Gastrocnemius medialis (tissue), 4 donors: ENCODE measurements at places on chromosomes 1 and 21. TPM values are rescaled to one million over a fixed set of nuclear protein-coding genes. Genes with fewer than 3 reads are reported as not detected.
A peak's percentile ranks its signal among the peaks of the same experiment; 100 is the strongest.

HFM1 gene
- total RNA-seq = 1.6 TPM

DNA sequence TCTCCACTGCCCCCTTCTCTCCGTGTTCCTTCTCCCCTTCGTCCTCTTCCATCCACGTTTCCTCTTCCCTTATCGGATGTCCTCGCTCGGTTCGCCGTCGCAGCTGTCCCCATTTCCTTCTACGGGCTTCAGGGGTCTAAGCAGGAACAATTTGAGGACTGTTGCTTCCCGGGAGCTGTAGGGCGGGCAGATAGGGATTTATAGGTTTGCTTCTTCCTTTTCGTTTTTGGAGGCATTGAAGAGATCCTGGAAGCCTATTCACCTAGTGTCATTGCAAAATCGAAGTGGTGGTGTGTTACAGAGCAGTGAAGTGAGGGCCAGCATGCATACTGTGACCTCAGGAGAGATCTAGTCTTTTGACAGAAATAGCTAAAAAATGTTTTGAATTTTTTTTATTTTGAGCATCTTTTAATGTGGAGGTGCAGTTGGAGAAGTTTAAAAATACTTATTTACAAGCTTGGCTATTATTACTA lies 897 bp downstream of the ZYG11B start:
- H3K4me3 ChIP-seq = peak overlapping the region; percentile 80
- H3K4me1 ChIP-seq = peaks cover 32% of the 10 kb centered on the region
- H3K27me3 ChIP-seq = no peaks in the 10 kb centered on the region
- H3K36me3 ChIP-seq = no peaks in the 10 kb centered on the region
- peak overlapping the region; percentile 90 for H3K27ac ChIP-seq

FOXD3 gene
- total RNA-seq = 0.22 TPM

- H3K27me3 ChIP-seq = no peaks in the 10 kb centered on the region
- H3K4me3 ChIP-seq = no peak overlapping the region
- peaks cover 21% of the 10 kb centered on the region for H3K36me3 ChIP-seq
- no peak for DNase-seq
- H3K4me1 ChIP-seq = no peaks in the 10 kb centered on the region
Measured at GRCh38 chr1:186330758-186331157, 44.3 kb downstream of the TPR start.

GRCh38 chr1:228141226-228142044 lies 1.4 kb downstream of the GUK1 start:
- H3K36me3 ChIP-seq = no peaks in the 10 kb centered on the region
- H3K27me3 ChIP-seq = no peaks in the 10 kb centered on the region

DNA sequence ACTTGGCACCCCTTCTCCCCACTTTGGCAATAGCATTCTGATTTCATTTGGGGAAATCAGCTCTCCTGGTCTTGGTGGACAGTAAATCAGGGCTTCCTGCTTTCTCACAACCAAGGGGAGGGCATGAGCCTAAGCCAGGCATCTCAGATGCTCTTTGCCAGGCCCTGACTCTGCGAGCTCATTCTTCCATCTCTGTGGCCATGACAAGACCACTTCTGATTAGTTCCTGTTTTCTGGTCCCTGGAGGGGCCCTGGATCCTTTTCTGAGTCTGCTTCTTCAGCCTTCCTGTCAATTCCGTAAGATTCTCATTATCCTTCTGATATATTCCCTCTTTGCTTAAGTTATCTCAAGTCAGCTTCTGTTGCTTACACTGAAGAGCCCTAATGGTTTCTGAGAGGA lies 210.4 kb downstream of the HIVEP3 start:
- H3K27me3 ChIP-seq = no peaks in the 10 kb centered on the region
- H3K4me1 ChIP-seq = no peaks in the 10 kb centered on the region
- no peak overlapping the region for H3K27ac ChIP-seq

GRCh38 chr21:34838956-34839820 lies 170.4 kb downstream of the CLIC6 start:
- no peak for DNase-seq
- H3K27me3 ChIP-seq = no peaks in the 10 kb centered on the region
- peaks cover 32% of the 10 kb centered on the region for H3K4me1 ChIP-seq
- no peak overlapping the region for H3K27ac ChIP-seq
- peaks cover 8% of the 10 kb centered on the region for H3K36me3 ChIP-seq
- H3K4me3 ChIP-seq = no peak overlapping the region

- no peak overlapping the region for H3K27ac ChIP-seq
- no peaks in the 10 kb centered on the region for H3K27me3 ChIP-seq
- no peak for DNase-seq
- no peaks in the 10 kb centered on the region for H3K36me3 ChIP-seq
- H3K4me1 ChIP-seq = no peaks in the 10 kb centered on the region
Measured at GRCh38 chr1:224761245-224761644, 145.1 kb downstream of the CNIH3 start.

DNM3 gene
- total RNA-seq = 1.1 TPM

DNA sequence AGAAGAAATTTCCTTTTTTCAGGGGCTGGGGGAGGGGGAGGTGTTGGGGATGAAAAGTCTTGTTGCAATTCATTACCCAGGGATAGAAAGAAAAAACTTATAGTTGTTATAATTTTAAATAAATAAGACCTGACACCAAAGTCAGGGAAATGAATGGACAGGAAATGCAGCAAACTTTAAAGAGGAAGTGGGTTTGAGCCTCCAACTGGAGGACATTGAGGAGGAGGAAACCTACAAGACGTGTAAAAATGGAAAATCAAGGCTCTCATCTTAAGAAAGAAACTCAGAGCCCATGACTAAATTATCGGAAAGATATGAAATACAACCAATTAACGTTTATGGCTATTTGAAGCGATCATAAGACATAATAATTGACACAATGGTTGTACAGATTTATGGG lies 54.4 kb downstream of the NIBAN1 start:
- H3K36me3 ChIP-seq = no peaks in the 10 kb centered on the region
- no peaks in the 10 kb centered on the region for H3K27me3 ChIP-seq
- no peak overlapping the region for H3K27ac ChIP-seq
- peaks cover 6% of the 10 kb centered on the region for H3K4me1 ChIP-seq

GRCh38 chr1:923131-923990 lies at the start of gene SAMD11:
Gene SAMD11 (plus strand): TSS chr1:923923. CDS start chr1:924432, 509 bp downstream.
- H3K4me3 ChIP-seq = peak within 1 kb of the TSS; percentile 52
- no peak within 1 kb of the TSS for H3K27ac ChIP-seq
- DNase-seq = peak; percentile 53
- H3K27me3 ChIP-seq = peaks cover 59% of the 10 kb centered on the region

TMEM269 gene
- total RNA-seq = not detected

GRCh38 chr1:47875831-47876586 lies 121.2 kb downstream of the TRABD2B start:
- H3K4me3 ChIP-seq = no peak overlapping the region
- DNase-seq = no peak
- H3K4me1 ChIP-seq = no peaks in the 10 kb centered on the region
- no peaks in the 10 kb centered on the region for H3K36me3 ChIP-seq
- no peaks in the 10 kb centered on the region for H3K27me3 ChIP-seq

- no peaks in the 10 kb centered on the region for H3K27me3 ChIP-seq
- DNase-seq = no peak
- H3K4me1 ChIP-seq = no peaks in the 10 kb centered on the region
- no peaks in the 10 kb centered on the region for H3K36me3 ChIP-seq
- H3K27ac ChIP-seq = no peak overlapping the region
Measured at GRCh38 chr1:242770366-242770765, 245.9 kb upstream of the PLD5 start.

PADI1 gene
- total RNA-seq = not detected

NFIA gene
- 26.8 TPM for total RNA-seq

ATP5PB gene
- 350 TPM for total RNA-seq

DNA sequence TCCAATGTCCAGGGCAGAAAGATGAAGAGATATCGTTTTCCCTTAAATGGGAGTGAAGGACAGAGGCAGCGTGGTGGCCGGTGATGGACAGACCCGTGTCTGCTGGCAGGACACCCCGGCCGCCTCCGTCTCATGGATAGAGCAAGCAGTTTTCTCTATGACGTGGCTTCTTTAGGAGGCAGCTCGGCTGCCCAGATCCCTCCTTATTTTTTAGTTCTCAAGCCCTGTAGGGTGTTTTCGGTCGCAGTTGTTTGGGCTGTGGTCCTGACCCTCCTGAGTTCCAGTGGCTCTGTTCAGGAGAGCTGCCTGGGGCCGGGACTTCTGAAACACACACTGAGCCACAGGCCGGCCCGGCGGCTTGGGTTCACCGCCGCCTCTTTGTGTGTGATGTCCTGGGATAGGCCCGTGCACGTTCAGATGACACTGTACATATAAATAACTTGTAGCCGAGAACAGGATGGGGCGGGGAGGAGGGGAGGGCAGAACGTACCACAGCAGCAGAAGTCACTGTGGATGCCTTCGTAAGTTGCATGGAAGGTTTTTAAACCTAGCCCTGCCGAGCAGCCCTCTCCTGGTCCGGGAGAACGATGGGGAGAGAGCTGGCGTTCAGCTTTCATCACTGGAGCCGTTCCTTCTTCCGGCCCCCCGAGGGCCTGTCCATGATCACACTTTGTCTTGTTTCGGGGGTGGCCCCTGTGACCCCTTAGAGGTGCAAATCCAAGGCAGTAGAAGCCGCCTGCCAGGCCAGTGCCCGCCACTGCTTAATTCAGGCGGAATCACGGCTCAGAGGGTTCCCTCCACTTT lies 65.2 kb downstream of the SIK1 start:
- peaks cover 16% of the 10 kb centered on the region for H3K4me1 ChIP-seq
- peak; percentile 86 for DNase-seq
- H3K4me3 ChIP-seq = peak overlapping the region; percentile 26
- peak overlapping the region; percentile 86 for H3K27ac ChIP-seq
- H3K27me3 ChIP-seq = peaks cover 4% of the 10 kb centered on the region
- H3K36me3 ChIP-seq = no peaks in the 10 kb centered on the region

- no peaks in the 10 kb centered on the region for H3K27me3 ChIP-seq
- H3K27ac ChIP-seq = peak overlapping the region; percentile 66
- peaks cover 35% of the 10 kb centered on the region for H3K4me1 ChIP-seq
- no peak overlapping the region for H3K4me3 ChIP-seq
- peaks cover 3% of the 10 kb centered on the region for H3K36me3 ChIP-seq
Measured at GRCh38 chr1:37484325-37485051, 10.1 kb downstream of the ZC3H12A start.

GRCh38 chr1:156832434-156832833 lies 15.8 kb upstream of the SH2D2A start:
- no peak for DNase-seq
- H3K4me3 ChIP-seq = no peak overlapping the region
- no peaks in the 10 kb centered on the region for H3K36me3 ChIP-seq
- no peaks in the 10 kb centered on the region for H3K4me1 ChIP-seq
